ENCODE measurements at places on chromosomes 16 and 17.
A peak's percentile ranks its signal among the peaks of the same experiment; 100 is the strongest.

GRCh38 chr16:22322021-22322471 lies 24.8 kb downstream of the POLR3E start:
- no peak for DNase-seq

GRCh38 chr17:964876-965275 lies 14.7 kb downstream of the NXN start:
- DNase-seq = no peak

DNA sequence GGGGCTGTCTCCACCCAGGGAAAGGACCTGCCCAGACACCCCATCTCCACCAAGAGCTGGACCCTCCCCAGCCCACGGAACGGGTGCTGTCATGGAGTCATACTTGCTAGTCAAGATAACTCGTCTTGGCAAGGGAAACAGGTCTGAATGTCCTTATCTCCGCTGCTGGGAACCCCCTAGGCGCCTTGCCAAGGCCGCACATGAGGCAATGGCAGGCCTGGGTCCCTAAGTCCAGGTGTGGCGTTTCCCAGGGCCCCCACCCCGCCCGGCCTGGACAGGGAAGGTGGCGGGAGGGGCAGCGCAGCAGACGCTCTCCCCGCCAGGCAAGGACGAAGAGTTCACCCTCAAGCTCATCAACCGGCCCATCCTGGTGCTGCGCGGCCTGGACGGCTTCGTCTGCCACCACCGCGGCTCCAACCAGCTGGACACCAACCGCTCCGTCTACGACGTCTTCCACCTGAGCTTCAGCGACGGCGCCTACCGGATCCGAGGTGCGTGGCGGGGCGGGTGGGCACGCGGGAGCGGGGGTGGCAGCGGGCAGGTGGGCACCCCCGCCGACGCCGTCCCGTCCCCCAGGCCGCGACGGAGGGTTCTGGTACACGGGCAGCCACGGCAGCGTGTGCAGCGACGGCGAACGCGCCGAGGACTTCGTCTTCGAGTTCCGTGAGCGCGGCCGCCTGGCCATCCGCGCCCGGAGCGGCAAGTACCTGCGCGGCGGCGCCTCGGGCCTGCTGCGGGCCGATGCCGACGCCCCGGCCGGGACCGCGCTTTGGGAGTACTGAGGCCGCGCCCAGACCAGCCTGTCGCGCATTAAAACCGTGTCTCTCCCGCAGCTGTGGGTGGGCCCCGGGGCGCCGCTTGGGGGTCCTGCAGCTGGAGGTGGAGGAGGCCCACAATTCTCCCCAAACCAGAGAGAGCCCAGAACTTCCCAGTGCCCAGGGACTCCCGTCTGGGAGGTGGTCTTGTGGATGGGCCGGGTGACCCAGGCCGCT lies 8.4 kb downstream of the FSCN2 start:
- peak; percentile 35 for DNase-seq

- DNase-seq = no peak
Observed at GRCh38 chr17:4748686-4749085, 9.0 kb upstream of the CXCL16 start.

- no peak for DNase-seq
Observed at GRCh38 chr16:30375864-30376263, 1.3 kb downstream of the MYL11 start.

GRCh38 chr16:88491001-88491559 lies 38.0 kb downstream of the ZFPM1 start:
- no peak for DNase-seq

- no peak for DNase-seq
Observed at GRCh38 chr16:28912558-28912957, 12.5 kb downstream of the RABEP2 start.

DNA sequence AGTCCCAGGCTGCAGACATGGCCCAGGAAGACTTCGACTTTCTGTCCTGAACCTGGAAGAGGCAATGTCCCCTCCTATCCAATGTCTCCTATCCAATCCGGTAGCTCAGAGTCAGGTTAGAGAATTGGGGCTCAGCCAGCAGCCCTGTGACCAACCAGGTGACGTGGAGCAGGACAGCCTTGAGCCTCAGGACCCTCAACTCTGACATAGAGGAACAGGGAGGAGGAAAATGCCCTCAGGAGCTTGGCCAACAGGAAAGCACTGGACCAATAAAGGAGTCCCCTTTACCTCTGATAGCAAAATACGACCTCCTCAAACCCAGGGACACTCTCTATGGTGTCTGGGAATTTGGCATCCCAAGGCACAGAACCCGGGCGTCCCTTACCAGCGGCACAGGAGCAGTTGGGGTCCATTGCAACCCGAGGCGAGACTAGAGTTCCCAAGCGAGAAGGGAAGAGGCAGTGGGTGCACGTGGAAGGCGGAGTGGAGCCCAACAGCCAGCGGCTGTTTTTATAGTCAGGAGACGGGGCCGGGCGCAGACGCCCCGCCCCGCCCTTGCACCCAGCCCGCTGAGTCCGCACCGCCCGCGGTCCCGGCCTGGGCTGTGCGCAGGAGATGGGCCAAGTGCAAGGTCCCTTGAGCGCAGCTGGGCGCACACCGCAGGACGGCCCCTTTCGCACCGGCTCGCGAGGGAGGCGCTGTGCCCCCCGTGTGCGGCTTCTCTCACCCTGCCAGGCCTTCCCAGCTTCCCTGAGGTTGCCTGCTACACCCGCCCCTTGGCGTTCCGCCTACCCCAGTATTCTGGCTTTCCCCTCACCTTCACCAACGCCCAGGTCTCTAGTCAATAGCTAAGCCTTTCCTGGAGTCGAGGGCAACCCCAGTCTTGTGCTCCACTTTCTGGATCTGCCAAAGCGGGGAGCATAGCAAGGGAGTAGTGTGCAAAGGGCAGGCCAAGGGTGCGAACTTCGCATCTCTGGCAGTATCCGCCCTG lies at the start of gene MT1G:
Gene MT1G (minus strand): TSS at position 485 of the 991 bp plus-strand sequence. CDS start 72 bp downstream, at position 413.
- peak; percentile 56 for DNase-seq

DNA sequence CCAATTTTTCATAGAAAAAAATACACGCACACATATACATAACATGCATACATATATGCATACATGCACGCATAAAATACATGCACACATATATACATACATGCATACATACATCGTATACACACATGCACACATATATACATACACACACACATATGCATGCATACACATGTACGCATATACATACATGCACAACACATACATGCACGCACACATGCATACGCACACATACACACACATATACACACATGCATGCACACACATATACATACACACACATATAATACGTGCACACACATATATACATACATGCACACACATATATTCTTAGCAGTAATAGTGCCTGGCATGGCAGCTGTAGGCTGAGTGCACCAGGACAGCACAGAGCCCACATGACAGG lies 24.9 kb downstream of the USP36 start:
- DNase-seq = no peak

- DNase-seq = no peak
Observed at GRCh38 chr17:4599505-4600281, 15.4 kb downstream of the SMTNL2 start.

GRCh38 chr17:35373534-35373983 lies at the start of gene SLFN11:
Gene SLFN11, minus strand, starts transcription at chr17:35373621. Its CDS starts 9,814 bp downstream, at chr17:35363807.
- peak; percentile 93 for DNase-seq

DNA sequence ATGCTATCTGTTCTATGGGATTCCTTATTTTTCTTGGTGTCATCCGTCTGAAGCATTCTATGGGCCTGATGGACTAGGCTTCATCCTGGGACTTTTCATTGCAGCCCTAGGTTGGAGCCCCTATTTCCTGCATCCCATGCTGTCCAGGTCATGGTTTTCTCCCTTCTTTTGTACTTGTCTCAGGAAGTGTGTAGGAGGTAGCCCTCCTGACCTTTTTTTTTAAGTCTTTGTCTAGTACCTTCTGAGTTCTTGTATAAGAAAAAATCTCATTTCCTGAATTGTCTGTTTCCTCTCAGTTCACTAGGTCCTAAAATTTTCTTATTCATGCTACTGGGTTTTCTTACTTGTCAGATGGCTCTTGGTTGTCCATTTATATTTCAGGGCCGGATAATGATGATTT lies 6.0 kb downstream of the NDEL1 start:
- no peak for DNase-seq

DNA sequence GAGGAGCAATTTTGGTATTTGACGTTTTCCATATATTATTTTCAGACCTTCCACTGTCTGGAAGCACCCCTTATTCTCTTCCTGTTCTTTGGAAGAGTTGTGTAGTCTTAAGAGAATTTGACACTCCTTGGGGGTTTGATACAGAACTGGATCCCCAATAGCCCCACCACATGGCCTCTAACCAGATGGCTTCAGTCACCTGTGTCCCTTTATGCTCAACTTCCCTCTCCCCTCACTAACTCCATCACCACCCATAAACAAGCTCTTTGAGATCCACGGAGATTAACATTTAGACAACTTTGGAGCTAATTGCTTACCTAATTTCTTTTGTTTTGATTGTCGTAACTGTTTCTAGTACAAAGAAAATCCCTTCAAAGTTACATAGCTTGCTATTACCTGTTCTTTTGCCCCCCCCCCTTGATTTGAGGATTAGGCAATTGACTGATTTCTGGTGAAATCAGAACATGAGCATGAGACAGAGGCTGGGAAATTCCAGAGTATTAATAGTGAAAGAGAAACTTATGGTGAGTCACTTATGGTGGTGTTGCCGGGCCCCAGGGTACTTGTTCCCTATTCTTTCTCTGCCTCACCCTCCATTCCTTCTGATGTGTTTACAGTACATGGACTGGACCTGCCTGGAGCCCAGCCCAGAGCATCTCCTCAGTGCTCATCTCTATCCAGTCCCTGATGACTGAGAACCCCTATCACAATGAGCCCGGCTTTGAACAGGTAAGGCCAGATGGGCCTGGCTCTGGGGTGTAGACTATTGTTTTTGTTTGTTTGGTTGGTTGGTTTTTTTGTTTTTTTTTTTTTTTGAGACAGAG lies 7.5 kb downstream of the UBE2Z start:
- DNase-seq = peak; percentile 69

- no peak for DNase-seq
Observed at GRCh38 chr16:12132850-12133440, 156.4 kb downstream of the SNX29 start.

- no peak for DNase-seq
Observed at GRCh38 chr17:18156171-18156975, 27.3 kb upstream of the ALKBH5 start.

GRCh38 chr16:80015566-80015965 lies 415.0 kb upstream of the MAF start:
- DNase-seq = no peak

GRCh38 chr16:23835390-23836077 lies at the start of gene PRKCB:
Gene PRKCB, plus strand, starts transcription at chr16:23835983.
- peak; percentile 92 for DNase-seq

DNA sequence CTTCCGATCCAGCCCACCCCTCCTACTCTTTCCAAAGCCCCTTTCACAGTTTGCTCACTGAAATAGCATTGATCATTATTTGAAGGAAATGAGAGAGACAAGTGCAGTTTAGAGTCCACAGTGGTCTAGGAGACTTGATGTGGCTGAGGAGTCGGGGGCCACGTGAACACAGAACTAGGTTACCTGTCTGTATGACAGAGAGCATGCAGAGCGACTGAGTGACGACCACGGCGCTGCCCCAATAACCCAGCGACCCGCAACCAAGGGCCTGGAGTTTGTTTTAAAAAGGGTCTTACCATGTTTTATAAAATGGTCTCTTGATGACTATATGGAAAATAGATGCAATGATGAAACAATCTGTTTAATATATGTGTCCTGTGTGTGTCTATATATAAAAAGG lies 39.5 kb downstream of the NDEL1 start:
- DNase-seq = no peak

- DNase-seq = peak; percentile 76
Observed at GRCh38 chr17:29565643-29566472, 979 bp downstream of the ABHD15 start.

DNA sequence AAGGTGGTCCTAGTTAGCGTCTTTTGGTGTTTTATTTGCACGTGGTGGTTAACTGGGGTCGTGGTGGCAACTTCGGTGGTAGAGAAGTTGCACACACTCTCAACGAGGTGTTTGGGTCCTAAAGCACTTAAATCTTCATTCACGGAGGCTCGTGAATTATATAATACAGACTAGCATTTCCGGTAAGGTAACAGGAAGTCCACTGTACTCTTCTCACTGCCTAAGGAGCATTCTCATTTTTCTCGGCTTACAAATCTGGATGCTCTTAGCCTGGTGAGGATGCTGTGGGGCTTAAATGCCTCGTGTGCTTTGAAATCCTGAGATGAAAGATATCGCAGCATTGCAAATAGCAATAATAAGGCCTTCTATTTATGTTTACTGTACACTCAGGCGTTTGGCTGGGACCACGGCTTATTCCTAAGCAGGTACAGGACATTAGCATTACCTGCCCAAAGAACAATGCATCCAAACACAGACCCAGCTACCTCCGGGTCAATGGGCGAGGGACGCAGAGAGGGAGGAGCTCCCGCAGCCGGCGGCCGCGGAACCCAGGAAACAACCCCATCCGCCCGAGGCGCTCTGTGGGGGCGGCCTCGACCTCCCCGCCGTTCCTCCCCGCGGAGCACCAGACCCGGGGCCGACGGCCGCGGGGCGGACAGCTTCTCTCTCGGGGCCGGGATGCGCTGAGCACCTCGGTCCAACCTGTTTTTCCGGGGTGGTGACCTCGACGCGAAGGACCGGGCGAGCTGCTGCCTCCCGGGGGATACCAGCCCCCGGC lies 856 bp downstream of the DNAJA2 start:
- peak; percentile 64 for DNase-seq

DNA sequence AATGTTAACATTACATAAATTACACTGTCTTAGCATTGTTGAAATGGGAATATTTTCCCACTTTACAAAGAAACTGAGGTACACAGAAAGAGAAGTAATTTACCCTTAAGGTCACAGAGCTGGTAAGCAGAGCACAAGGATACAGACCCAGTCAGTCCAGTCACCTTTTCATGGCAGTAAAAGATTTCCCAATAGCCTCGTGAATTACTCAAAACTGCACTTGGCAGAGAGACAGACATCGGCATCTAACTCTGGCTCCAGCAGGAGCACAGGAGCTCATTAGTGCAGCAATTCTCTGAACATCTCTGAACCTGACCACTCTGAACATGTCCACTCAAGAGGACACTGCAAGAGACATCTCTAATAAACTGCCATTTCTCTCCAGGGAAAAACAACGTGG lies 3.1 kb downstream of the TEX2 start:
- no peak for DNase-seq

DNA sequence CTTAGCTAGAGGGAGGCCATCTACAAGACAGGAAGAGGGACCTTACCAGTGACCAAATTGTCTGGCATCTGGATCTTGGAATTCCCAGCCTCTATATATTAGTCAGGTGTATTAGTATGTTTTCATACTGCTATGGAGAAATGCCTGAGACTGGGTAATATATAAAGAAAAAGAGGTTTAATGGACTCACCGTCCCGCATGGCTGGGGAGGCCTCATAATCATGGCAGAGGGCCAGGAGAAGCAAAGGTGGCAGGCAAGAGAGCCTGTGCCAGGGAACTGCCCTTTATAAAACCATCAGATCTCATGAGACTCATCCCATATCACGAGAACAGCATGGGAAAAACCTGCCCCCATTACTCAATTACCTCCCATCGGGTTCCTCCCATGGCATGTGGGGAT lies 500.2 kb downstream of the SHISA9 start:
- DNase-seq = no peak

Data from stimulated activated CD4-positive, alpha-beta T cell treated with anti-CD3 and anti-CD28 coated beads, Interleukin-15, amount 100 ng/mL, for 24 hours (primary cell).